ENCODE measurements at places on chromosomes 3 and 15.
A peak's percentile ranks its signal among the peaks of the same experiment; 100 is the strongest.

GRCh38 chr15:55846116-55846707, 103.3 kb upstream of the PRTG start:
- DNase-seq = peak; percentile 26

GRCh38 chr15:50945725-50946124, 37.2 kb downstream of the AP4E1 start:
- no peak for DNase-seq

GRCh38 chr3:131326307-131326706, 55.3 kb upstream of the NUDT16 start:
- no peak for DNase-seq

- DNase-seq = no peak
Measured at GRCh38 chr3:12468276-12468675, 16.0 kb upstream of the TSEN2 start.

- no peak for DNase-seq
Measured at GRCh38 chr3:32495609-32496008, 7.0 kb downstream of the CMTM6 start.

GRCh38 chr3:101819649-101820206, 29.6 kb upstream of the NFKBIZ start:
- DNase-seq = no peak

DNA sequence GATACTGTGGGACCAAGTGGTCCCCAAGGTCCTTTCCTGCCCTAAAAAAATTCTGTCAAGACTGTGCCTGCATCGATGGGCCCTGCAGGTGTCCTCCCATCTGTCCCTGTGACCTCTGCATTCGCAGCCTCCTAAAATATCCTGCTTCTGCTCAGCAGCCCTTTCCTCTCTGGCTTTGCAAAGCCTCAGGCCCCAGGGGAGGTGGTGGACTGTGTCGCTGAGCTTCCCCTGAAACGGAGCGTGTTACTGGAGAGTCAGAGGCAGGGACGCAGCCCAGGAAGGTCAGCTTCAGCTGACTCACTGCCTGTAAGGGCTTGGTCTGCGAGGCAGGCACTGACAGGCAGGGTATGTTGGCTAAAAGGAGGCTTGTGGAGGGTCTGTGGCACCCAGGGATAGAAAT, 110.0 kb downstream of the RAB11A start:
- DNase-seq = no peak

DNA sequence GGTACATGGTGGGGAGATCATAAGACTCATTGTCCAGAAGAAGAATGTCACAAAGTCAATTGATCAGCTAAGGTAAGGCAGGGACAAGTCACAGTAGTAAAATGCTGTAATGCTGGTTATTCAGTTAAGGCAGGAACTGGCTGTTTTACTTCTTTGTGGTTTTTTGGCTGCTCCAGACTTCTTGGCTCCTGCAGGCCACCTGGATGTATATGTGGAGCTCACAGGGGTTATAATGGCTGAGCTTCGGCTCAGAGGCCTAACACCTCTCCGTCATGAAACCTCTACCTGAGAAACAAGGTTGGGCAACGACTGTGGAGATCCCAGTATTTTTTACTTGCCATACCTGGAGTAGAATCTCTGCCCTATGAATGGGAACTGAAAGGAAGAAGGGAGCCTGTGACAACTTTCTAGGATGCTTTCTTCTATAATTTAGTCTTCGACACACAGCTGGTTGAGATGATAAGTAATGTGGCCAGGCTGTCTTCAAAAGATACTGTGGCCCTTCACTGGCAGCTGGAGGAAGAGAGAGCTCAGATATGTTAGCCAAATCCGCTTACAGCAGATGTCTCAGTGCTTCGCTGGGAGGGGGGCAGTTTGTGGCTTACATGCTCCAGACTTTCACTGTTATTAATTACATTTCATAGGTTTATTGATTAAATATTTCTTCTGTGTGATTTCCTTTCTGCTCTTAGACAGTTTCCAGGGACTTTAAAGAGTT, 887.8 kb downstream of the IGSF11 start:
- DNase-seq = no peak

- DNase-seq = no peak
Measured at GRCh38 chr3:125045965-125046364, 9.8 kb downstream of the HEG1 start.

DNA sequence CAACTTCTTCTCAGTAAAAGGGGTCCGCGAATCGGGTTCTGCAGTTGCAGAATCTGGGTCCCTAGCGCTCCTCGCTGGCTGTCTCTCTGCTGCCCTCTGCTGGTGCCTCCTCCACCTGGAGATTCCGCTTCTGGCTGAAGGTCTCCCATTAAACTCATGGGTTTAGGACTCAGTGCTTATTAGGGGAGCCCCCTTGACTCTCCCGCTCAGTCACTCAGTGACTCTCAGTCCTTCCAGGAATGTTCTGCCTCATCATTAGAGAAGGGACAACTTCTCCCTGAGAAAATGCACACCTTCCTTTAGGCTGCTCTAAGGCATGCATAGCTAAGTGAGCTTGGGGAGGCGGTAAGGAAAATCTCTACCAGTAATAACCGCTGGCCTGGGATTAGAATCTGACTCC, 7.1 kb downstream of the CPN2 start:
- no peak for DNase-seq

- DNase-seq = no peak
Measured at GRCh38 chr3:189395825-189396224, 224.1 kb downstream of the TPRG1 start.

GRCh38 chr3:38950581-38950980, 101.2 kb downstream of the SCN11A start:
- DNase-seq = no peak

DNA sequence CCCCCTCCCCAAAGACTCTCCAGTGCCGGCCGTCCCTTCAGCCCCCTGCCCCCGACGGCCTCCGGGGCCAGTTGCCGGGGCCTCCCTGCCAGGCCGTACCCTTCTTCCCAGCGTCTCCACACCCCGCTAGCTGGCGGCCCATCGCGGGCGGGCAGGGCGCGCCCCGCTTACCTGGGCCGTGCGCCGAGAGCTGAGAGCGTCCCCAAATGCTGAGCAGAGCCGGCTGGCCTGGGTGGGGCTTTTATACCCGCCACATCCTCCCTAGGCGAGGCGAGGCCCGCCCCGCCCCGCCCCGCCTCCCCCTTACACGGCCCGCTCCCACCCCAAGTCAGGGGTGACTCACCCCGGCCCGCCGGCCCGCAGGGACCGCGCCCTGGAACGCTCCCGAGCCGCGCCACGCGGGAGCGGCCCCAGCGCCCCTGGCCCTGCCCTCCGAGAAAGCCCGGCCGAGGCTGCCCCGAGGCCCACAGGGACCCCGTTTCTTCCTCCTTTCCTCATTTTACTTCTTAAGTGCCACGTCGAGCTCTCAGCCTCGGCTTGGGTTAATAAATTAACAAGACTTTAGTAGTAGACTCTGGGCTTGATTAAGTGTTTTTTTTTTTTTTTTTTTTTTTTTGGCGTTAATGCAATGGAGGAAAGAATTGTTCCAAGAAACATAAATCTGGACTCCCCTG, at the start of gene ANXA2:
ANXA2 (minus strand) TSS at position 215 of the 674 bp plus-strand sequence. CDS start 11,911 bp downstream, outside the sequence.
- DNase-seq = no peak

DNA sequence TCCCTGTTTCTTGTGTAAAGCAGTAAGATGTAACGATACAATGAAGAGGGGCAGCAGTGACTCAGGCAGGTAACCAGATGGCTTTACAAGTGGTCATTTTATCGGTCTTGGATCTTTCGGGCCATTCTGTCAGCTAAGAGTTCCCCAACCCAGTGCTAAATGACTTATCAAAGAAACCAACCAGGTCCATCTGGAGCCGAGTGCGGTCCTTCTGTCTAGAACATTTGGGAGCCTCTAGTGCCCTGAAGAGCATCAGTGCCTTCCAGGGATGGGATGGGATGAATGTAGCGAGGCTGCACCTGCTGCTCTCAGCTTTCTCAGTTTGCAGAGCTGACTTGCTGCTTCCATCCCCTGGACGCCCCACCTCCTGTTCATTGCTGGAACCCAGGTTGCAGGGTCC, 131.7 kb upstream of the AGBL1 start:
- DNase-seq = no peak

DNA sequence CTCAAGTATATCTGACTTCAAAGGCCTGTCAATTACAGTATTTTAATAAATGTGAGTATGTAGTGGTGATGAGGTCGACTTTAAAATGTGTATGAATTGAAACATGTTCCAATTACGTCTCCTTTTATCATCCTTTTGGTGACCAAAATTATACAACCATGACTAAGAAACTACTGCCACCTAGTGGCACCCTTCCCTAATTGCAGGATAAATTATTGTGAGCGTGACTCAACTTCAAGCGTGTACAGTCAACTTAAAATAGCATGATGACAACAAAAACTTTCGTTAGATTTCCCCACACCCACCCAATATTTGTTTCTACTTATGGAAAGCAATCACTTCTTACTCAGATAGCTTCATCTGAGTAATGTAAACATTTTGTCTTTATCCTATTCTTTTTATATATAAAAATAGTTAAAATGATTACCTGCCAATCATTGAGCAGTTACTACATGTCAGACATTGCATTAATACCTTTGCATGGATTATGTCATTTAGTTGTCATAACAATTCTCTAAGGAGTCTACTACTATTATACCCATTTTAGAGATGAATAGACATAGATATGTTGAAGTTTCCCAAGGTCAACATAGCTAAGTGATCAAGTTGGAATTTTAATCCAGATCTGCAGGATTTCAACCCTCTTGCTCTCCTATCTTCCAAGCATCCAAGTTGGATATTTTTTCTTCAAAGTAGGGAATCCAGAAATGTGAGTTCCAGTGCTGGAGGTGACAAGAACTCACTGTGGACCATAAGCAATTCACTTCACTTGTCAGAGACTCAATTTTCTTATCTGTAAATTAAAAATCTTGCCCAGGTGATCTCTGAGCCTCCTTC, 106.0 kb downstream of the MEX3B start:
- DNase-seq = peak; percentile 24

DNA sequence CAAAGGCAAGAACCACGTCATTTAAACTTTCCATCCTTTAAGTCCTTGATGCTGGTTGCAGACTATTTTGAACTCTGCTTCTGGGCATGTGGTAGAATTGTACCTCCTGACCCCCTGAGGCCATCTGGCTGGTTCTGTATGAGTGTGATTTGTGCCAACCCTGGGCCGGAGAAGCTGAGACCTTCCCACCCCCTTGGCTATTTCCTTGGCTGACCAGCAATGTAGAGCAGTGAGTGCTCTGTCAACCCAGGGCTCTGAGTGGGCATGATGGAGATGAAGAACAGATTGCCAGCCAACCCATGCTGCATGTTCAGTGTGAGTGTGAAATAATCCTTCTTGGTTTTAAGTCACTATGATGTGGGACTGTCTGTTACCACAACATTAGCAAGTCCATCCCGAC, 82.1 kb upstream of the RASGRP1 start:
- DNase-seq = no peak

- DNase-seq = no peak
Measured at GRCh38 chr3:155385896-155386625, 92.6 kb upstream of the STRIT1 start.

- DNase-seq = peak; percentile 27
Measured at GRCh38 chr3:87503900-87504498, 227.6 kb upstream of the POU1F1 start.

GRCh38 chr3:34024447-34025240, 226.2 kb downstream of the PDCD6IP start:
- no peak for DNase-seq

DNA sequence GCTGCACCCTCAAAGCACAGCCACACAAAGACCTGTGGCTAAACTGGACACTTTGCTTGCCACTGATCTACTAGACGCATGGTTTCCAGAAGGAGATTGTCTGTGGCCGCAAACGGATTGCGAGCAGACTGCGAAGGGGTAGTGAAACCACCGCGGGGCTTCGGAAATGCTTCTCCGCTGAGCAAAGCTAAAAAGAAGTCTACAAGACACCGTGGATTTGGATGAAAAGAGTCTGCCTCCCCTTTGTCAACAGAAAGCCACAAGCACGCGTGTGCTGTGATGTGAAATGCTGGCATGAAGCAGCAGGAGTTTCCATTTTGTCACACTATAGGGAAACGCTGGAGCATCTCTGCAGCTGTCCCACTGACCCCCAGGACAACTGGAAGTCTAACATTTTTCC, 63.0 kb downstream of the TMEM44 start:
- DNase-seq = no peak

DNA sequence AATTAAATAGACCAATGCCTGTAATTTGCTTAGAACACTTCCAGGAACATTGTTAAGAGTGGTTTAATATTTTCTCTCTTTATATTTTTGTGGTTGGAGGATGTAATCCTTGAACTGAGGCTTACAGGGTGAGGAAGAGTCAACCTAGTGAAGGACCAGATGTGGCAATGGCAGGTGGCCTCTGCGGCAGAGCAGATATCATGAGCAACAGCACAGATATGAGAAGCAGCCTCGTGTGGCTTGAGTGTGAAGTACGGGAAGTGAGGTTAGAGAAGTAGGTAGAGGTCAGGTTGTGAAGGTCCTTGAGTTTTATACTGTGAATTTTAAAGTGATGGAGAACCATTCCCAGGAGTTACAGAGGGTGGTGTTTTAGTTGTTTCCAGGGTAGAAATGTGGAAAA, 417.6 kb upstream of the SUCLG2 start:
- DNase-seq = no peak

- DNase-seq = peak; percentile 51
Measured at GRCh38 chr3:73868688-73869315, 244.1 kb upstream of the PDZRN3 start.

GRCh38 chr3:123431658-123432324, 17.1 kb downstream of the ADCY5 start:
- no peak for DNase-seq

DNA sequence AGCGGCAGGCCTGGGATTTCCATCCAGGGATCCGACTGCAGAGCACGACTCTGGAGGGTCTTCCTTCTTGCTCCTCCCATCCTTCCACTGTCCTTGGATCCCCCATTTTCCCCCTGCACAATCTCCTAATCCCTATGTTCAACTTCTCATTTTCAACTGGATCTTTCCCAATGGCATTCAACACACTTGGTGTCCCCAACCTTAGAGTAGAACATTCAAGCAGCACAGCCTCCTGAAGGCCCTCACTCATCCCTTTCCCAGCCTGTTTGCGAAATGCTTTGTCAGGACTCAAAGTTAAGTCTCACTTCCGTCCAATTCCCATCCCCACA, 32.3 kb downstream of the RPN1 start:
- DNase-seq = no peak

DNA sequence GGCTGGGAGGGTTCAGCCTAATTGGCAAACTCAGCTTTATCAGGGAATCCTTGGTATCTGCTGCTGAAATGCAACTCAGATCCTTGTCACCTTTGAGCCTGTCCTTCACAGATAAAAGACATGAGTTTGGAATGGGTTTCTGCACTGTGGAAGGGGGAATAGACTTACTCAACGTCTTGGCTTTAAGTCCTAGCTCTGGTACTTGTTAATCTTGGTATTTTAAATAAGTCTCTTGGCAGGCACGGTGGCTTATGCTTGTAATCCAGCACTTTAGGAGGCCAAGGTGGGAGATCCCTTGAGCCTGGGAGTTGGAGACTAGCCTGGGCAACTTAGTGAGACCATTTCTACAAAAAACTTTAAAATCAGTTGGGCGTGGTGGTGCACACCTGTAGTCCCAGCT, 55.1 kb upstream of the ATOSA start:
- DNase-seq = no peak

- DNase-seq = no peak
Measured at GRCh38 chr3:16214366-16214765, 39.9 kb downstream of the GALNT15 start.

- DNase-seq = no peak
Measured at GRCh38 chr3:140128631-140129030, 193.6 kb downstream of the CLSTN2 start.

Measured in NCI-H748 treated with DMSO at 0.1 percent for 48 hours (cell line).